Kasumi-1 (cell line): ENCODE measurements at places on chromosomes 6 and 20.

- no peak for DNase-seq
Observed at GRCh38 chr6:104686550-104687175, 173.1 kb downstream of the HACE1 start.

- no peak for DNase-seq
Observed at GRCh38 chr6:27720607-27721580, 191.3 kb downstream of the OR2B2 start.

DNA sequence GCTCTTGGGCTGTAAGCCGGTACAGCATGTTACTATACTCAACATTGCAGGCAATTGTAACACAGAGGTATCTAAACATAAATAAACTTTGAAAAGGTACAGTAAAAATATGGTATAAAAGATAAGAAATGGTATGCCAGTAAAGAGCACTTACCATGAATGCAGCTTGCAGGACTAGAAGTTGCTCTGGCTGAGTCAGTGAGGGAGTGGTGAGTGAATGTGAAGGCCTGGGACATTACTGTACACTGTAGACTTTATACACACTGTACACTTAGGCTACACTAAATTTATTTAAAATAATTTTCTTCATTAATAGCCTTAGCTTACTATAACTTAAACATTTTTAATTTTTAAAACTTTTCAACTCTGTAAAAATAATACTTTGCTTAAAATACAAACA, 37.8 kb upstream of the ANKEF1 start:
- no peak for DNase-seq

DNA sequence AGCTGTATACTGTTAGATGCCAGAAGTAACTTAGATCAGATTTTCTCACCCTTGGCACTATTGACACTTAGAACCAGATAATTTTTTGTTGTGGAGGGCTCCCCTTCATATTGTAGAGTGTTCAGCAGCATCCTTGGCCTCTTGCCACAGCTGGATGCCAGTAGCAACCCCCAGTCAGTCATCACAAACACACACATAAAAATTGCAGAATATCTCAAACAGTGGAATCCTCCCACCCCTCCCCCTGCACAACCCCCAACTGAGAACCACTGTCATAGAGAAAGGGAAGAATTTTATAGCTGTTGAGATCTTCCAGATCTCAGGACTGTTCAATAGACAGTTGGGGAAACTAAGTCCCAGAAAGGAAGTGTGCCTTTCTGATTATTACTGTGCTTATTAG, 81.2 kb upstream of the VSTM2L start:
- DNase-seq, result no peak

GRCh38 chr6:10720265-10720959, 2.5 kb upstream of the TMEM14C start:
- DNase-seq, result no peak

DNA sequence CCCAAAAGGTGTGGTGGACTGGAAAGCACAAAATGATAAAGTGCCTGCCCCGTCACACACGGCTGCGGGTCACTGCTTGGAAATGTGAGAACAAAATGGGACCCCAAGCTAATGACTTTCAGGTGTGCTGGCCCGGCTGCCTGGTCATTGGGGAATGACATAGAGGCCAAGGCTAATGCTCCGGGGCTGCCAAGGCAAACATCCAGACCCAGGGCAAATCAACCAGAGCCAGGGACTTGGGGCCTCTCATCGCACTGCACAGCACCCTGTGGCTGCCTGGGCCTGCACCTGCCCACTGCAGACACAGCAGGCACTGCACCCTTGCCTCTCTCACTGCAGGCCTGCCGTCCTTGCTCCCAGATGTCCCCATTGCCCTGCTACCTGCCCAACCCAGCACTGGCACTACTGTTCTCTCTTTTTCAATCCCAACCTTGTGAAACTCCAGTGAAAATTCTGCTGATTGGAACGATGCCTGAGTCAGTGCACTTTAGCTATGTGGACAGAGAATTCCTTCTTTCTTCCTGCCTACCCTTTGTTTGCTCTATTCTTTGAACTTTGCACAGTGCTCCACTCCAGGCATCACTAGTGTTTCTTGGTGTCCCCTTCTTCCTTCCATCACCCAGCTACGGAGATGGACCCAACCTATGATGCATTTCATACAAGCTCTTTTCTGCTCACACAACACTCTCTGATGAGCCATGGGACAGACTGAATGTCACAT, 849.5 kb downstream of the MAFB start:
- no peak for DNase-seq

DNA sequence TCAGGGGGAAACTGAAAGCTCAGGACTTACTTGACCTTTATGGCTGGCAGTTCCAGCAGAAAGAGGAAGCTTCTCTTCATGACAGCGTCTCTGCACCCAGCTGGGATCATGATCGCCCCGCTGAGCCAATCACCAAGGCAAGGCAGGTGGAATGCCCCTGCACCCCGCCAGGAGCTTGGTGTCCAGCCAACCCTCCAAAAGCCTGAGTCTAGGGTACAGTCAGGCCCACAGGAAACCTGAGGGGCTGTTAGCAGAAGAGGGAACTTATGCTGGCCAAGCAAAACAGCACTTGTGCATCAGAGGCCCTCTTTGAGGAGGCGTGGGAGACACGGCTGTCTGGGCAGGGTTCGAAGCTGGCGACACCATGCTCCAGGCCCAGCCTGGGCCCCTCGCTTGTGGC, 188.3 kb upstream of the GMDS start:
- DNase-seq, result peak; percentile 44

DNA sequence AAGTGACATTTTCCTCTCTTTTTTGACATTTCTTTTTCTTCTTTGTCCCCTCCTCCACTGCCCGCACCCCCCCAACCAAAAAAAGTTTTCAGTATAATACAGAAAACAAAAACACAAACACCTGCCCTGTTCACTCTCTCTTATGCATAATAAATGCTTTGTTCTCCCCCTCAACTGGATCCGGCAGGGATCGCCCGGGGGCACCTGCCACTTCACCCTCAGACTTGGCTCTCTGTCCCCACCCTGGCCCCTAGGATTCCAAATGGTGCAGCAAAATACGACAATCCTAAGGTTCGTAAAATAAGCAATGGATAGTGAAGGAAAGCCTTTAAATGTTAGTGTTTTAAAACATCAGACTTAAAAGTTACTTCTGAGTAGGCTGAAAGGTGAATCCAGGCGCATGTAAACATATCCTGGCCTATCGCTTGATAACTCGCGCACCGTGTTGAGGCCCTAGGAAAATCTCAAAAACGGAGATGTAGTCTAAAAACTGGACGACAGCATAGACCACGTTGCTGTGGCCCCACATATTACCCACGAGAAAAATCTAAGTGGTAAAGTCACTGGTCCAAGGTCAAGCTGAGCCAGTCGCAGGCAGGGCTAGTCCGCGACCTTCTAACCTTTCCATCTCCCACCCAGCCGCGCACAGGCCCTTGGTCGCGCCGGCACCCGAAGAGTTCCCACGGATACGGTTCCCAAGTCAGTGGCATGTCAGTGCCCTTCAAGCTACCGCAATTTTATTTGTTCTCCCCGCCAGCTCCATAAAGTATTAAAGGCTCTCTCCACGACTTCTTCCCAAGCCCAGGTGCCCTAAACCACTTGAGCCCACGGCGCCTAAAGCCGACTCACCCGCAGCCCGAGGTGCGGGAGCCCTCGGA, 130.8 kb downstream of the OGFRL1 start:
- no peak for DNase-seq

DNA sequence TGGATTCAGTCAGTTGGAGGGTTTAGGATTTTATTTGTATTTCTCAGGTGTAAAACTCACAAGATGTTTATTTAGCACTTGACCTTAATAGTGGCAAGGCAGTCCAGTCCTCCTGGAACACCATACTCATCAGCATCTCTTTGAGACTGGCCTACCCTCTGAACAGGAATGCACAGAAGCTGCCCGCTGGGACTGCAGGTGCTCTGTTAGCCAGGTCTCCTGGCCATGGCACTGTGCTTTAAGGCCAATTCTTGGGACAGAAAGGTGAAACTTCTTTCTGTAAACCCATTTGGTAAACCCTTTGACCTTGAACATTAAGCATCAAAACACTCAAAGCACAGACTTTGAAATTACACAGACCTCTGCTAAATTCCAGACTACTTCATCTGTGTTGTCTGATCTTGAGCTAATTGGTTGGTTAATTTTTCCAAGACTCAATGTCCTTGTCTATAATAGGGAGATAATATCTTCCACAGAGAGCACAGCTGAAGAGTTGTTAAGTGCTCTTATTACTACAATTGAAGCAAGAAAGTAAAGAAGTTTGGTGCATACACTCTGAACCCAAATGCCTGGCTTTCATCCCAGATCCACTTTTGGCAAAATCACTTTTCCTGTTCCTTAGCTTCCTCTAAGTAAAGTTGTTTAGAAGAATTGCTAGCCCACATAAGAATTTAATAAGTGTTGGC, 54.9 kb upstream of the NT5E start:
- no peak for DNase-seq

- DNase-seq, result no peak
Observed at GRCh38 chr6:119653329-119653728, 303.8 kb upstream of the MAN1A1 start.

GRCh38 chr6:10163203-10163962, 251.5 kb downstream of the TFAP2A start:
- DNase-seq, result no peak

- DNase-seq, result peak; percentile 43
Observed at GRCh38 chr6:37029249-37029971, 24.0 kb downstream of the FGD2 start.

DNA sequence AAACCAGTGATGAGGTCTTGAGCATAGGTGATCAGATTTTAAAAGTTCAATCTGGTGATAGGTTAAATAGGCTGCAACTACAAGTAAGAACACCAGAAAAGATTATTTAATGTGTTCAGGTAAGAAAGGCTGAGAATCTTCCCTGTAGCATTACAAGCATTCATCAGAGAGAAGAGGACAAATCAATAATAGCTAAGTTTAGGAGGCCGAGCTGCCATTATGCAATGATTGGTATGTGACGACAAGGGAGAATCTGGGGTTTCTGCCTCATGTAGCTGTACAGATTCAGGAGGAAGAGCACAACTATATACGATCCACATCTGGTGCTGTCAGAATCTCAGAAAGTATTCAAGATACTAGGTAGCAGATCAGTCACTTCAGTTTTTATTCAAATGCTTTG, 21.9 kb downstream of the MLIP start:
- no peak for DNase-seq

DNA sequence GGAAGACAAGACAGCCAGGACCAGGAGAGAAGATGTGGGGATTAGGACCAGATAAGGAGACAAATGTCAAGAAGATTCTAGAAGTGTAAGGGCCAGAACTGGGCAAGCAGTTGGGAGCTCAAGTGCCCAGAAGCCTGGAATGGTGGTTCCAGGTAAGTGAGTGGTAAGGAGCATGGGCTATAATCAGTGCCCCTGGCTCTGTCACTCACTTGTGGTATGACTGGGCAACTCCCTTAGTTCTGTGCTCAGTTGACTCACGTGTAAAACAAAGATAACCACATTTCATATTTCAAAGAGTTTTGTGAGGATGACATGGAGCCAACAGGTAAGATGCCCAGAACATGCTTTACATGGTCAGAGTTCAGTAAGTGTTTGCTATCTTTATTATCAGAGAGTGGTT, 11.2 kb downstream of the CCDC167 start:
- DNase-seq, result no peak

- DNase-seq, result no peak
Observed at GRCh38 chr20:45191926-45192325, 14.9 kb upstream of the SEMG1 start.

DNA sequence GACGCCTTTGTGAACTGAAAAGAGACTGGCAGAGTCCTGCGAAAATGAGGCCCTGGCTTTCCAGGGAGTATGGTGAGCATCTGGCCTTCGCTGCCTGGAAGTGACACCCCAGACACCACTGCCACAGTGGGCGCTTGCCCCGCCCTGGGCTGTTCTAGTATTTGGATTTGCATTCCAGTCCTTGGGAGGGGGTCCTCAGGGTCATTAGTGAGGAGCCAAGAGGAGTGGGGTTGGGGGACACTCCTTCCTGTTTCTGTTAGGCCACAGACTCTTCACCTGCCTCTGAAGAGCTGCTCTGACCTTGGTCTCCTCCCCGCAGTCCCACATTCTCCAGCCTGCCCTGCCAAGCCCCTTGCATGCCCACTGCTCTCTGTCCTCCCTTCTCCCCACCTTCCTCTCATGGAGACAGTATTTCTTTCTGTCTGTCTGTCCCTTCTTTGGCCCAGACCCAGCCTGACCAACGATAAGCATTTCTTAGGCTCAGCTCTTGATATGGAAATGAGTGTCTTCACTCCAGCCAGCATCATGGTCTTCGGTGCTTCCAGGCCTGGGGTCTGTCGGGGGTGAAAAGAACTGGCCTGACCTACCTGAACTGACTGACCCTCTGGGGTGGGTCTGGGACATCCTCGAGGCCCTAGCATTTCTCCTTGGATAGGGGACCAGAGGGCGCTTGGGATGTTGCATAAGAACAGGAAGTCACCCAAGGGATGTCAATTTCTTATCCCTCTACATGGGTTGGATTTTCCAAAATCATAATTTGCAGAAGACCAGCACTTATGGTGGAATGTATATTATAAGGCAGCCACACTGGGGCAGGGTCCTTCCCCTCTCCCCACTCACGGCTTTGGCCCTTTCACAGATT, 19.4 kb downstream of the SLC9A8 start:
- no peak for DNase-seq
